ENCODE measurements at places on chromosomes 3 and 15.

GRCh38 chr3:10006762-10007090 lies 19.5 kb upstream of the FANCD2 start:
- no peak for DNase-seq

DNA sequence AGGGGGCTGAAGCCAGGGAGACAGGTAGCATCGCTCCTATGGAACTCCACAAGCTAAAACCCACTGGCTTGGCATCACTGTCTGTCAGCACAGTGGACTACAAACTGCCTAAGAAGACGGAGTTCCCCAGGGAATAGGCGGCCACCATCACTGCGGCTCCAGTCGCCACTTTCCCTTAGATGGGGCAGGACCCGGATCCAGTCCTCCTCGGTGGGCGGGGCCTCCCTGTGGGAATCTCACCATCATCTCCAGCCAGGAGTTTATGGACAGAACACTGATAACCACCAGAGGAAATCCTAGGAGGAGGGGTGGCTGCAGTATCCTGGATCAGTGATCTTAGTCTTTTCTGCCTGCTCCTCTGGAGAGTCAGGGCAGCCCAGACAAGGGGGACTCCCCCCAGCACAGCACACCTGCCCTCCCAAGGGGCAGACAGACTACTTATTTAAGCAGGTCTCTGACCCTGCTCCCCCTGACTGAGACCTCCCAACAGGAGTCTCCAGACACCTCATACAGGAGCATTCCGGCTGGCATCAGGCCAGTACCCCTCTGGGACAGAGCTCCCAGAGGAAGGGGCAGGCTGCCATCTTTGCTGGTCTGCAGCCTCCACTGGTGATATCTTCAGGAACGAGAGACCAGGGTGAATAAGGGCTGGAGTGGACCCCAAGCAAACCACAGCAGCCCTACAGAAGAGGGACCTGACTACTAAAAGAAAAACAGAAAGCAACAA lies 435.6 kb upstream of the RASGRP1 start:
- DNase-seq, result no peak

DNA sequence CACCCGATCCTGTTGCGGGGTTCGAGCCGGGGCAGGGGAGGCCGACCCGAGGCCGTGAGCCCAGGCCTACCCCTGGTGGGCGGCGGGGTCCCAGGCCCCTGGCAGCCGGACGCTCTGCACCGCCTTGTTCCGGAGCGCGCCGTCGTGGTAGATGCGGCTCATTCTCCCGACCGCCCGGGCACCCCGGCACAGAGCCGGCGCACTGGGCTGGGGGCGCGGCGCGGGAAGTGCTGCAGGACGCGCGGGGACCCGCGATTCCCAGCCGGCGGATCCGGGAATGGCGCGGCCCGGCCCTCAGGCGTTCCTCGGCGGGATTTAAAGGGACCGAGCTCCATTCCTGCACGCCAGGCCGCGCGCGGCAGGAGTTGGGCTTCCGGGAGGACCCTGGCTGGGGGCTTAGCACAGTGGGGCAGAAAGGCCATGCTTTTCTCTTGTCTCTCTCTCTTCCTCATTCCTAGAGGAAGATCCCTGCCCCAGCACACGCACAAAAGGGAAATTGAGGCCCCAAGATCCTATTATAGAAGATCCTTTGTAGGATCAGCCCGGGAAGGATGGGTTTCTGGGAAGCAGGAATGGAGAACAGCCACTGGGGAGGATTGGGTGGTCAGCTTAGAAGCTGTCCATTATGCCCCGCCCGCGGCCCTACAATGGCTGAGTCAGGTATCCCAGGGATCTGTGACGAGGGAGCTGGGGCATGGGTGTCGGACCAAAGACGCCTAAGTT lies at the start of gene ARPIN:
Gene ARPIN, minus strand, starts transcription at position 279 of the 723 bp plus-strand sequence. Its CDS starts 117 bp downstream, at position 162.
- DNase-seq, result peak; percentile 28

GRCh38 chr15:68420186-68420684 lies 11.7 kb downstream of the ITGA11 start:
- no peak for DNase-seq

DNA sequence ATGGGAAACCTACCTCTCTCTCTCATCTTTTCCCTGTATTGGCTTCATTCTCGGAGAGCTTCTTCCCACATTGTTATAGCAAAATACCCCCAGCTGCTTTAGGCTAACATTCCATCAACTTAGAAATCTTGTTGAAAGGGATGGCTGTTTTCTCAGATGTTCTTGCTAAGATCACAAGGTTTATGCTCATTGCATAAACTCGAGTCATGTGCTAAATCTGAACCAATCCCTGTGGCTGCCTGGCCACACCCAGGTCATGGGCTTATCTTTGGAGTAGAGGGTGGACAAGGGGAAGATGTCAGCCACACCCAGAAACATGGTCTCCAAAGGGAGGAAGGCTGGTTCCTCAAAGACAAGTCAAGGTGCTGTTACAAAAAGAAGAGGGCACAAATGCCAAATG lies 150.6 kb upstream of the UMPS start:
- DNase-seq, result no peak

- no peak for DNase-seq
Observed at GRCh38 chr3:10438902-10439610, 66.3 kb downstream of the ATP2B2 start.

DNA sequence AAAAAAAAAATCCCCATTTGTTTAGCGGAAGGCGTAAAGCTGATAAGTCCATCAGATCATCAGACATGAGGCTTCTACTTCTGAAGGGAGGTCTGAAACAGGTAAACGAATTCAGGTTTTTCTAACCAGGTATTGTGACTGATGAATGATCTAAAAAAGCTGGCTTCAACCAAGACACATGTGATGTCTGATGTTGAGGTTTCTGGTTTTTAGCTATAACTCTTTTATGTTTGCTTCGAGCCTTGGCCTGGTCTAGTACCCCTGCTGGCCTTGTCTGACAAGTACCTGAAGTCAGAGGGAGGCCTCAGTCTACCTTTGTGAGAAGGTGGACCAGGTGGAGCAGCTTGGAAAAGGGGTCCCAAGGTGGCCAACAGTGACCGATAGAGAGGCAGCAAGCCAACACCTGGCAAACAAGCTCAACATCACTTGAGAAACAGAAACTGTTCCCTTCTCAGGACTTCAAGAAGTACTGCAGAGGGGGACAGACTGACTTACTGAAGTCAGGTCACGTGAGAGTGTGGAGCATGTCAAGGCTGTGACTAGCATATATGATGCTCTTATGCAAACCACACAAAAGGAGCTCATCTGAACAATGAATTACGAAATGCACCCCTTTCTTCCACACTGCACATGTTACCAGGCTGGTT lies 33.0 kb upstream of the CA12 start:
- no peak for DNase-seq

DNA sequence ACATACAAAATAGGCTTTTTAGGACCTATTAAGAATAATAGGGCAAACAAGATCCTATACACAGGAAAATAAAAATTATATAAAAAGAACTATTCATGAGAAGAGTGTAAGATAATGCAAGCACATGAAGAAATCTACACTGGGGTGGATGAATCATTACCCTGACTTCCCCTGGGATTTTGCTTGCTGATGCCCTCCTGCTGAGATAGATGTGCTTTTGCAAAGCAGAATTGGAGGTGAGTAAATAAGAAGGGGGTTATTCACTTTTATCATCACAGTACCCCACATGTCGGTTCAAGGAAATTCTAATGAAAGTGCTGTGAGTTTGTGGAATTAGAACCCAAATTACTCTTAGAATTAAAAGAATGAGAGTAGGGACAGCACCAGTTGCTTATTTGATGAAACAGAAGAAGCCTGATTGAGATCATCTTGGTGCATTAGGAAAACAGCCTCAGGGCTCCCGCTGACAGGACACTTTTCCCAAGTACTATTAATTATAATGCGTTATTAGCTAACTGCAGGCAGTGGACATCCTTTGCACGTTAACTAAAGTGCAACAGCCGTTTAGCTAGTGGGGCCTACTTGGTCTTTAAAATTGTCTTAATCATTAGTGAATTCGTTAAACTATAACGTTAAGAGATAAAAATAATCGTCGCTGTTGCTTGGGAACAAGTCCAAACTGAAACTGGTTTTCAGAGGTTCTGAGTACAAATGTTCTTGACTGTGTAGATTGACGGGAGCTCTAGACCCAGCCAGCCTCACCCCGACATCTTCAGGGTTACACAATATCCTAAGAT lies 48.4 kb downstream of the SLC2A2 start:
- no peak for DNase-seq

- no peak for DNase-seq
Observed at GRCh38 chr3:52324676-52325075, 8.6 kb downstream of the DNAH1 start.

- no peak for DNase-seq
Observed at GRCh38 chr3:7241584-7242302, 380.8 kb downstream of the GRM7 start.

GRCh38 chr3:195929452-195929851 lies 21.1 kb upstream of the TNK2 start:
- DNase-seq, result no peak

DNA sequence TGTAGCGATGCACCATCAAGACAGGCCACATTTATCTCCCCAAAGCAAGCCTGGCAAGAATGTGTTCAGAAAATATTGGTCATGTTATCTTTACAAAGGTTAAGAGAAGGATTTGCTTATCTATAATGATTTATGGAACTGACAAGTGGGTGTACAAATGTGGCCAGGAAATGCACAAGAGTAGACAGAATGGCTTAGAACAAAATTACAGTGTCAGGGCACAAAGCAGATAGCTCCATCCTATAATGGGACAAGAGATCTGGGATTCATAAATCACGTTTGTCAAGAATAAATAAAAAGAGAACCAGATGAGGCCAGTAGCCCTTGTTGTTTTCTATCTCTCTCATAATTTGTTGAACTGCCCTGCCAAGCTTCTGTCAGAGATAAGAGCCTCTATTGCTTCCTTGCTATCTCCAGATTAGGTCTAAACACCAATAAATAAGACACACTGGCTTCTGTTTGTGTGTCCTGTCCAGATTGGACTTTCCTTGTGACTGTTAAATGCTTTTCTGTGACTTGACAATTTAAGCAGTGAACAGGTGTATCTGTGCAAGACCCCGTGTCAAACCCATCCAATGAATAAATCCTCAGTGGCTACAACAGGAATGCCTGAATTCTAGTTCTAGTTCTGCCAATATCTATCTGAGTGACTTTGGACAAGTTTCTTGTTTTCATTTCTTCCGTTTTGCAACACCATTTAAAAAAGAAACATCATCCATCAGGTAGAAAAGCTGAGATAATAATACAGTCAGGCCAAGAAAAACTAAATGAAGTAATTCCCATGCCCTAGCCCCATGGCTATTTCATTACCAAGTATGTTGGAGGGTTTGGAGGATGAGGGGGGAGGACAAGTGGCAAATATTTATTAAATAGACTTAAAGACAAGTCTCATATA lies 157.2 kb downstream of the DCLK3 start:
- no peak for DNase-seq

Data from midbrain (tissue), 1 donor.